CD4-positive, alpha-beta T cell treated with Interleukin-17A for 1 hour (primary cell): ENCODE measurements at places on chromosomes 3 and 15.

- no peak for DNase-seq
Observed at GRCh38 chr3:77372634-77373346, 332.9 kb downstream of the ROBO2 start.

GRCh38 chr3:186365202-186365974, 3.4 kb upstream of the DGKG start:
- DNase-seq: no peak

DNA sequence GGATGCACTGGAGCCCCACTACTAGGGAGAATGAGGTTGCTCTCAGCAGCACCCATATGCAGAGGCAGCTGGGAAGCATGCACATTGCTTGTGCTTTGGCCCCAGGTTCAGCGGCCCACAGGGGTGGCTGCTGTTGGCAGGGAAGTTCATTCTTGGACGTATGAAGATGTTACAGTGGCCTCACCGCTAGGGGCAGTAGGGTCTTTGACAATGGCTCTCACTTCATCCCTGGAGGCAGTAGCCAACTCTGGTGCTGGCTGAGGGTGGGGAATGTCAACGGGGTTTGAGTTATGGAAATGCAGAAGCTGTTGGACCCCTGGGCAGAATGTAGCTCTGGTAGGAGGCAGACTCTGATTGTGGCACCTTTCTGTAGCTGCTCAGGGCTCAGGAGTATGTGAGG, 279.9 kb downstream of the SCAPER start:
- DNase-seq: no peak

- DNase-seq: no peak
Observed at GRCh38 chr3:180626844-180627243, 24.9 kb downstream of the TTC14 start.

GRCh38 chr15:43008150-43008549, 87.6 kb upstream of the TTBK2 start:
- no peak for DNase-seq

DNA sequence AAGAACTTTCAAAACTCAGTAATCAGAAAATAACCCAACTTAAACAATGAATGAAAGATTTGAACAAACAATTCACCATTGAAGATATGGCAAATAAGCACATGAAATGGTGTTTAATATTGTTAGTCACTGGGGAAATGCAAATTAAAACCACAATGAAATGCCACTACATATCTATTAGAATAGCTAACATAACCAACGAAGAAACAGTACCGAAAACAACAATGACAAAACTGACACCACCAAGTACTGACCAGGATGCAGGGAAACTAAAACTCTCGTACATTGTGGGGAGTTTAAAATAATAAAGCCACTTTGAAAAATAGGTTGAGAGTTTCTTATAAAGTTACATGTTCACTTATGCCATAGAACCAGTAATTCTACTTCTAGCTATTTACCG, 69.1 kb downstream of the KBTBD8 start:
- DNase-seq: no peak

DNA sequence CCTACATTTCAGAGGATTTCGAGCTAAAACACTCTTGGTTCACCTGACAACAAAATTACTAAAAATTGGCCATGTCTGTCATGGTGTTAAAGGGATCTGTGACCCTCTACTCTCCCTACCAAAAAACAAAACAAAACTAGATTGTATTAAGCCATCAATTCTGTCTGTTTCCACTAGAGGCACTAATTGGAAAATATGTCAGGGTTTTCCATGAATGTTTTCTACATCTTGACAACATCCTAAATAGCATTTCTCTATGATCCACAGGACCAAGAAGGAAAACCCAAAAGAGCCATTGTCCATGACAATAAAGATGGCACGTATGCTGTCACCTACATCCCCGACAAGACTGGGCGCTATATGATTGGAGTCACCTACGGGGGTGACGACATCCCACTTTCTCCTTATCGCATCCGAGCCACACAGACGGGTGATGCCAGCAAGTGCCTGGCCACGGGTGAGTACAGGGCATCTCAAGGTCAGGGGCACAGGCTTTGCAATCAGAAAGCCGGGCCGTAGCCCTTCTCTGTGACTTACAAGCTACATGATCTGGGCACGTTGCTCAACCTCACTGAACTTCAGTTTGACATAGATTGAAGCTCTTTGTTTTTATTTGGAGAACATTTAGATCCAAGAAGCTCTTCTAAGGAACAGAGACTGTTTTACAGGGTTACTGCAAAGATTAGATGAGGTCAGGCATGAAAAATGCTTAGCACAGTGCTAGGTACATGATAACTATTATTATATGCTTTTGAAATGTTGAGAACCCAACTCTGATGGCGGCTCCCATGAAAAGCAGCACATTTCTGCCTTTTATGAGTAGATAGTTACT, 74.8 kb downstream of the DNASE1L3 start:
- DNase-seq: no peak

DNA sequence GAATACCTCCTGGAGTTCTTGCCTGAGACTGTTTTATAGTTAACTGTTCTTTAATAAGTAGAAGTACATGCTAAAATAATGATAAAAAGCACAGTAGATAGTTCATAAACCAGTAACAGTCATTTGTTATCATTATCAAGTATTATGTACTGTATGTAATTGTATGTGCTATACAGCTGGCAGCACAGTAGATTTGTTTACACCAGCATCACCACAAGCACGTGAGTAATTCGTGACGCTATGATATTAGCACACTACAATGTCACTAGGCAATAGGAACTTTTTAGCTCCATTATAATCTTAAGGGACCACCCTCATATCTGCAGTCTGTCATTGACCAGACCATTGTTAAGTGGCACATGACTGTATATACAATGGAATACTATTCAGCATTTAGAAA, 534.7 kb downstream of the FHIT start:
- DNase-seq: no peak

GRCh38 chr15:100134089-100134583, 207.6 kb downstream of the ADAMTS17 start:
- no peak for DNase-seq

GRCh38 chr3:105513042-105513441, 146.3 kb downstream of the ALCAM start:
- DNase-seq: no peak

- DNase-seq: no peak
Observed at GRCh38 chr15:61159901-61160300, 69.2 kb downstream of the RORA start.

DNA sequence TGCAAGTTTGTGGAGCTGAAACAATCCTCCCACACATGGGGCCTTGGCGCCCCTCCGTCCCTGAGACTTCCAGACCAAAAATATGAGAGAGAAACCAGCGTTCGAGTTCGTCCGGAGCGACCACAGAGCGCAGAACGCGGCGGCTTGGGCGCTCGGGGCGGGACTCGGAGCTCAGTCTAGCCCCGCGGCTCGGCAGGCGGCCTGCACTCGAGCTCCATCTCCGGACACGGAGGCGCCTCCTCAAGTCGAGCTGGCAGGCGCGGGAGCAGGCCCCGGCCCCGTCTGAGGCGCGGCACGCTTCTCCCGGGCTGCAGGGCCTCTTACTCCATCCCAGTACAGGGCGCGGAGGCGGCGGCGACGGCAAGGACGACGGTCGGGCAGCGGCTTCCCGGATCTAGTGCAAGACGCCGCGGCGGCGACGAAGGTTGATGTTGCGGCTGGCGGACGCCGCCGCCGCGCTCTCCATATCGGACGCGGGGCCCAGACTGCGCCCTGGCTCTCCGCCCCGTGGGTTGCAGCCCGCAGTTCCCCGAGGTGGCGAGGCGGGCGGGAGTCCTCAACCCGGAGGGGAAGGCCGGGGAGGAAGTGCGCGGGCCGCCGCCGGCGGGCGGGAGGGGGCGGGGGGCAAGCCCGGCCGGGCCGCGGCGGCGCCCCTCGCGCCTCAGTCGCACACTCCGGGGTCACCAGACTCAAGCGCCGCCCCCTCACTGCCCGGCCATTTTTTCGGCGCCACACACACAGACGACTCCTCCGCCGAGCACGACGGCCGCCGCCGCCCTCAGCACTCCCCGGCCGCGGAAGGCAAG, 674 bp downstream of the MSL2 start:
- peak; percentile 88 for DNase-seq

- DNase-seq: no peak
Observed at GRCh38 chr3:5160321-5160720, 27.2 kb upstream of the EDEM1 start.

DNA sequence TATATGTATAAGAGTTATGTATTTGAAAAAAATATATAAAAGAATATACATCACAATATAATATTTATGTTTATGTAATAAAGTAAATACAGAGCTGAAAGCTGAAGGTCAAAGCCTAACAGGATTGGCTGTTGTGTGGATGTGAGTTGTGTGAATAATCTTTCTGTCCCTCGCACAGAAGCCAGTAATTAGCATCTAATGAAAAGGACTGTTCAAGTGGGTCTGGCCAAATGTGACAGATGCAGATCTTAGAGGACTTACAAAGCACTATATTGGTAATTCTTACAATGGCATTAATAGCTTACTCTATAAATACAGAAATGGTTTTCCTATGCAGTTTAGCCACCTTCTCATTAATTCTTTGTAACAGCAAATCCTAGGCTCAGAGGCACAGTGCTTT, 2.4 kb downstream of the MKRN3 start:
- DNase-seq: no peak

GRCh38 chr15:62758126-62758951, 284.2 kb upstream of the TPM1 start:
- DNase-seq: no peak

- DNase-seq: no peak
Observed at GRCh38 chr3:122067588-122068240, 12.6 kb downstream of the CD86 start.

DNA sequence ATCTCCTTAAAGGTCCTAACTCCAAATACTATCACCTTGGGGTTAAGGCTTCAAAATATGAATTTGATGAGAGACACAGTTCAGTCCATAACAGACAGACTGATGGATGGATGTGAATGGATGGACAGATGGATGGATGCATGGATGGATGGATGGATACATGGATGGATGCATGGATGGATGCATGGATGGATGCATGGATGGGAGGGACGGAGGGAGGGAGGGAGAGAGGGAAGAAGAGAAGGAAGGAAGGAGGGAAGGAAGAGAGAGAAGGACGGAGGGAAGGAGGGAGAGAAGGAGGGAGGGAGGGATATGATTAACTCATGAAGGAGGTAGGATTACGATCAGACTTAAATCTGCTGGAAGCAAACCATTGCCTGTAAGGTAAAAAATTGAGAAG, 192.4 kb downstream of the LRRN1 start:
- no peak for DNase-seq

- DNase-seq: no peak
Observed at GRCh38 chr3:123330441-123330991, 118.4 kb downstream of the ADCY5 start.

- no peak for DNase-seq
Observed at GRCh38 chr3:176167272-176167671, 1030.0 kb downstream of the TBL1XR1 start.

DNA sequence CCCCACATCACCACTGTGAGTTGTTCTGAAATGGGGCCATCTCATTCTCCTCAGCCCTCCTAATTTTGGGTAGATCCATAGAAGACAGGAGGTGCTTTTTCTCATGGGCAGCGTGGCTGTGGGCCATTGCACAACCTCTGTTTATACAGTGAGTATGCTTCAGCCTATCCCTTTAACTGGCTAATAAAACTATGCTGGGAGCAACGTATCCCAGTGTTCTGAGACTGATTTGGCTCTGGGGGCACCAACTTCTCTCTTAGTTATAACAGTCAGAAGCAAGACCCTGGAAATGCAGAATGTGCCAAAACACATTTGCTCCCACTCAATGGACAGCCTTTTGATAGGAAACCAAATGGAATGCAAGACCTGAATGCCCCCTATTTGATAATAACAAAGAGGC, 97.1 kb upstream of the ICE2 start:
- peak; percentile 9 for DNase-seq

- peak; percentile 87 for DNase-seq
Observed at GRCh38 chr15:92797168-92798052, 102.7 kb upstream of the CHD2 start.

- DNase-seq: no peak
Observed at GRCh38 chr3:61846488-61846887, 285.1 kb downstream of the PTPRG start.

- no peak for DNase-seq
Observed at GRCh38 chr3:66567077-66567476, 66.3 kb upstream of the LRIG1 start.

- peak; percentile 18 for DNase-seq
Observed at GRCh38 chr3:52372822-52373504, 56.8 kb downstream of the DNAH1 start.

- DNase-seq: no peak
Observed at GRCh38 chr15:78411061-78411460, 27.0 kb upstream of the IREB2 start.

GRCh38 chr3:122857019-122857418, 62.1 kb downstream of the SLC49A4 start:
- DNase-seq: no peak

- no peak for DNase-seq
Observed at GRCh38 chr3:124227150-124227630, 235.3 kb upstream of the ROPN1 start.

DNA sequence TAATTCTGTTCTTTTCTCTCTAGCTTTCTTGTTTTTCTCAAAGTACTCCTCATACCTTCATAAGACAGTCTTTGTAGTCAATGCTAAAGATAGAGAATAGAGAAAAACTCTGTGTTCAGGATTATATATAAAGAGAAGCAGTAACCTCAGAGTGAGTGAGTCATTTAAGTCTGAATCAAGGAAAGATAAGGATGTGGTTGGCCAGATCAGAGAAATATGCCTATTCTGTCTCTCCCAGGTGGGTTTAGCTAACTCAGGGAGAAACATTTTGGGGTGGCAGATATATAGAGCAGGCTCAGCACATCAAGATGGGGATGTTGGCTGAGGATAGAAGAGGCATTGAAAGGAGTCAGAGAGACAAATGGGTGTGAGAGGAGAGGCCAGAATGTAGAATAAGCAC, 31.4 kb downstream of the GTF2E1 start:
- DNase-seq: no peak

GRCh38 chr3:173653781-173654180, 256.2 kb downstream of the NLGN1 start:
- DNase-seq: no peak

DNA sequence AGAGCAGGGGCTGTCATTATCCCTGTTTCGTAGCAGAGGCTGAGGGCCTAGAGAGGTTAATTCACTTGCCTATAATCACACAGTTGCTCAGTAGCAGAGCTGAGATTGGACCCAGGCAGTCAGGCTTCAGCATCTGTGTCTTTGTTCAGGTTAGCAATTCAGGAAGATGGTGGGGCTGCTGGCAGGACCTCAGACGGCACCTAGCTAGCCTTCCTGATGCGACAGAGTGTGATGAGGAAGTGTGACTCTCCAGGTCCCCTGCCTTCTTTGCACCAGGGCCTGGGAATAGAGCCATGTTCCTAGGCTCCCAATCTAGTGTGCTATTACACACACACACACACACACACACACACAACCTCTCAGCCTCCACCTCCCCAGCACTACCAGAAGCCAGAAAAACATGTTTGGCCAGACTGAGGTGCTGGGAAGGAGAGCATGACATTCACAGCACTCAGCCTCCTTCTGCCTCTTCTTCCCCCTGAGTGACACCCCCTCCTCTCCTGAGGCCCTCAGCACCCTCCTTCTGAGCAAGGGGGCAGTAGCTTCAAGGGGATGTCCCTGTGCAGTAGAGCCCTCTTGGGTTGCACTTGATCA, 88.9 kb downstream of the TLE3 start:
- no peak for DNase-seq

- no peak for DNase-seq
Observed at GRCh38 chr3:109384164-109384563, 46.8 kb upstream of the DPPA4 start.

GRCh38 chr3:72728958-72729467, 119.2 kb downstream of the SHQ1 start:
- no peak for DNase-seq
